ENCODE measurements at places on chromosomes 7 and 10.

DNA sequence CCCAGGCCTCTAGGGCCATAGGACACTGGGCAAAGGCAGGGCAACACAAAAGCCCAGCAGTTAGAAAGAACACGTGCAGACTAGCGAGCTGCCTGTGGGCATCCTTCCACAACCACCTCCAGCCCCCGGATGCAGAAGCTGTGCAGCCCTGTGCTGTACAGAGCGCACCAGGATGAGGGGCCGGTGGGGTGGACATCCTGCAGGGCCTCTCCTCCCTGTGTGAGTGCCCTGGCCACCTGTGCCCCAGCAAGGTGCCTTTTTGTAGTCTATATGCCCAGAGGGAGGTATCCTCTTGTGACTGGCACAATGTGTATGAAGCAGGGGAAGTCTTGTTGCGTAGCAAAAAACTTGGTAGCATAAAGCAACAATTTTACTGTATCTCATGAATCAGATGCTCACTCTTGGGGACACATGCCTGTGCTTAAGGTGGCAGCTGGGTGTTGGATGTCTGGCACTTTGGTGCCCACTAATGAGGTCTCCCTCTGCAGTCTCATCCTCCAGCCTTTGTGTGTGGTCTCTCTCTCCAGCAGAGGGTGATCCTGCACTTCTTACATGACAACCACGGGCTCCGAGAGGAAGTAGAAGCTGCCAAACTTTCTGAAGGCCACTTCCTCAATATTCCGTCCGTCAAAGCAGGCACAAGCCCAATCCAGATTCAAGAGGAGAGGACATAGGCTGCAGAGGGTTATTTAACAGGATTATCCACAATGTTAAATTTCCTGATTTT is 8.7 kb downstream of the NCAPG2 start:
- peak; percentile 48 for DNase-seq

- DNase-seq = no peak
Measured at GRCh38 chr10:128393546-128393945, 267.3 kb upstream of the MKI67 start.

DNA sequence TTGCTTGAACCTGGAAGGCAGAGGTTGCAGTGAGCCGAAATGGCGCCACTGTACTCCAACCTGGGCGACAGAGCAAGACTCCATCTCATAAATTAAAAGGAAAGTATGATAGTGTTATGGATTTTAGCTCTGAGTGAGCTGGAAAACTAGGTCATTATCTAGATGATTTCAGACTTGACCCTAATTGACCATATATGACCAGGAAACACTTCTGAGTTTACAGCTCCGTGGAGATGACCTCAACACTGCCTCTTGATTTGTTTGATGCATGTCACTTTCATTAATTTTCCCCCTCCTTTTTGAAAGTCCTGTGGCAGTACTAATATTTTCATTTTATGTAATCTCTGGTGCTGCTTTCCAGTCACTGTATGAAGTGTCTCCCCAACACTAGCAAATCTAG is 7.8 kb upstream of the SEC61A2 start:
- DNase-seq = no peak

DNA sequence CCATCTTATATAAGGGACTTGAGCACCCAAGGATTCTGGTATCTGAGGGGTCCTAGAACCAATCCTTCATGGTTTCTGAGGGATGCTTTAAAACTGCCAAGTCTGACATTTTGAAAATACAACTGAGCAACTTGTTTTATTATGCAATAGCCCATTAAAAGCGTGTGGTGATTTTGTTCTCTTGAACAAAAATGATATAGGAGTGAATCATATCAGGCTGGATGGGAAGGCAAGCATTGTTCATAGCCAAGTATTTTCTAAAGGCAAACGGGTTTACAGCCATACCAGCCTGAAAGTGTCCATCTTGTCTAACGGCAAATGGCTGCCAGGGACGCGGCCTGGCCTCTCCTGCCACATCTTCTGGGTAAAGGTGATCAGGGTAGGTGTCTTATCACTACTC is 23.4 kb downstream of the RPP38 start:
- no peak for DNase-seq

DNA sequence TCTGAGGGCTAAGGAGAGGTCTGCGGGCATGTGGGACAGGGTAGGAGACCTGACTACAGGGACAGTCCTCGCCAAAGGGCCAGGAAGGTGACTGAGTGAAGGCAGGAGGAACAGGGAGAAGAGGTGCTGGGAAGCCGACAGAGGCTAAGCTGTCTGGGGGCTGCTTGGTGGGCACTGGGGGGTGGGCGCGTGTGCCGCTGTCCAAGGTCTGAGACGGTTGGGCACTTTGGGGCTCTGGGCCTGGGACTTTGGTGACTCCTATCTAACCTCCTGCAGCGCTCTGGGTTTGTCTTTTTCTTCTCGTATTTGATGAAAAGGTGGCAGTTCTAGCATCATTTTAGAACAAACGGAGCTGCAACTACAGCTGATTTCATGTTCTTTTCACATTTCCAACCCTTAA is 141.5 kb downstream of the C10orf105 start:
- no peak for DNase-seq

DNA sequence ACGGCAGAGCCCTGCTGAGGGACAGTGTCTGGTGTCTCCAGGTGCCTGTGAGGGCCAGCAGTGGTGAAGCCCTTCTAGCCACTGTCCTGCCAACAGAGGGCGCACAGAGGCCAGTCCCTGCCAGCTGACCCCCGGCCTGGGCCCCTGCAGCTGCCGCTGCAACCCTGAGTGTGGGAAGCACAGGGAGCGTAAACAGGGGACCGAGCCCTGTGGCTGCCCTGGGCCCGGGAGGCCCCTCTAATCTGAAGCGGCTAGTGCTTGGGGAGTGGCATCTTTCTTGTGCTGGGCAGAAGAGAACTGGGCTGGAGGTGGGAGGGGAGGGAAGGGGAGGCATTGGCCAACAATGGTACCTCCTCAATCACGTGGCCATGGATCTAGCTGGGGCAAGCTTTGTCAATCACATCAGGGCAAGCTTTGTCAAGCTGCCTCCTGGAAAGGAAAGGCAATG is 34.6 kb downstream of the TRIM8 start:
- DNase-seq = no peak

DNA sequence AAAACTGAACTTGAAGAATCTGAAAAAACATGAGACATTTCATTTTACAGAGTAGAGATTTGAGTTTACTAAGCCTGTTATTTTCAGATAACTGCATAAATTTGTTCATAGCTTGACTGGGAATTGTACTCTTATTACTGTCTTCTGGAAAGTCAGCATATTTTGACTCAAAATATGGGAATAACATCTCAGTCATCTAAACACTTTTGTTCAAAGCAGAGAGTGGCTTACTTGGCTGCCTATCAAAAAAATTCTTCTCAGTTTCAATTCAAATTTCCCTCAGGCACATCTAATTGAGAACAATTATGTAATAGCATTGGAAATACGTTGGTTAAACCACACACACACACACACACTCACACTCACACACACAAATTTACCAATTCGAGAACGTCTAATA is 384.6 kb downstream of the ARL4A start:
- no peak for DNase-seq

- DNase-seq = no peak
Measured at GRCh38 chr10:90986870-90987269, 66.0 kb upstream of the ANKRD1 start.

DNA sequence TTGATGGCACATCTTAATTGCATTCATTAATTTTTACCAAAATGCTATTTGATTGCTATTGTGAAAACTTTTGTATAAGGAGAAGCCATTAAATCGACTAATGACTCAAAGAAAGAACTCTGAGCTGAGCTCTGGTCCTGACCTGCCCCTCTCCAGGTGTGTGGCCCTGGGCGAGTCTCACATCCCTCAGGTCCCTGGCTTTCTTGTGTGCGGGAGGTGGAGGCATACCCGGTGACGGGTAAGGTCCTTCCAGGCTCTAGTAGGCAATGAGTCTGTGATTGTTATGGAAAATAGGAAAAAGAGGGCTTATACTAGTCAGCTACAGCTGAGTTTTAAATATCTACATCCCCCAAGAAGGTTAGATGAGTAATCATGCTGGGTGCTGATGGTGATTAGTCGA is 248.1 kb downstream of the GATA3 start:
- DNase-seq = no peak

- peak; percentile 66 for DNase-seq
Measured at GRCh38 chr7:65722361-65722792, 150.5 kb upstream of the VKORC1L1 start.

DNA sequence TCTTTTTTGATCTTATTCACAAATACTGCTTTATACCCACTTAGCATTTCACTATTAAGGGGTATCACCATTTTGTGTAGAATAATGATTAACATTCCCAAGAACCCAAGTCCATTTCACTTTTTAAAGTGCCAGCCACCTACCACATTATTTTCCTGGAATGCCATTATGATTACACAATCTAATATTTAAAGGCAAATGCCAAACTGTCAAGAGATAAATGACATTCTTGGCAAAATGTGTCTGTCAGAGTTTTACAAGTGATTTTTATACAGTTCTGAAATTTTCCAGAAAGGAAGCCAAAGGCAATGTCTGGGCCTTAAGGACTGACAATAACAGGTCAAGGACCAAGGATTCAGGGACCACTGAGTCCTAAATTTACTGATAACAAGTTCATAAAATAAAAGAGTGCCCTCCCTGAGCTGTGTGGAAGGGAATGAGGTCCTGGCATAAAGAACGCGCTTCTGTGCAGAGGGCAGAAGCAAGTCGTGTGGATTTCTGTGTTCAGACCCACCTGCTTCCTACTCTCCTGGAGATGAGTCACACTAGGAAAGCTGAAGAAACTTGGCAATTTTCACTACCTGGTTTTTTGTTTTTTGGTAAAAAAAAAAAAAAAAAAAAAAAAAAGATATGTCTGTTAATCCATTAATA is 66.5 kb downstream of the UBE2H start:
- DNase-seq = no peak

GRCh38 chr7:23334482-23335056 is 35.4 kb downstream of the MALSU1 start:
- DNase-seq = no peak

GRCh38 chr7:119270045-119270464 is 1002.9 kb upstream of the KCND2 start:
- no peak for DNase-seq

DNA sequence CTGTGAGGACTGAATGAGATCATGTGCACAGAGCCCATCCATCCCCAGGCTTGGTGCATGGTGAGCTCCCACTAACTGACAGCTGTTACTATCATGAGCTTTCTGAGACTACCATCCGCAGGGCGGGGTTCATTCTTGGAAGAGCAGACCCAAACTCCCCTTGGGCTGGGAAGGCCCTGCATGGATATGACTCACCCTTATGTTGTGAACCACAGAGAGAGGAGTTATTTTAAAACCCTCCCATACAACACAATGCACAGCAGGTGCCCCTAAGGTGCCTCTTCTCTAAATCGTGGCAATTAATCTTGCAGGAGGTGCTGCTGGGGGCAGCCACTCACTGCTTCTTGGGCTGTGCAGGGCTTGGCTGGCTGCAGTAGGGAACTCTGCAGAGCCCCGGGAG is 219.1 kb downstream of the GFRA1 start:
- no peak for DNase-seq

- peak; percentile 60 for DNase-seq
Measured at GRCh38 chr10:62373995-62374861, at the start of gene ZNF365. Gene ZNF365, plus strand, starts transcription at chr10:62374369. Its CDS starts 1,825 bp downstream, at chr10:62376194.
